Activated naive CD4-positive, alpha-beta T cell (primary cell): ENCODE measurements at places on chromosomes 12 and 14.

- DNase-seq = no peak
These were observed 33.2 kb upstream of the STRN3 start for GRCh38 chr14:31059152-31059924.

DNA sequence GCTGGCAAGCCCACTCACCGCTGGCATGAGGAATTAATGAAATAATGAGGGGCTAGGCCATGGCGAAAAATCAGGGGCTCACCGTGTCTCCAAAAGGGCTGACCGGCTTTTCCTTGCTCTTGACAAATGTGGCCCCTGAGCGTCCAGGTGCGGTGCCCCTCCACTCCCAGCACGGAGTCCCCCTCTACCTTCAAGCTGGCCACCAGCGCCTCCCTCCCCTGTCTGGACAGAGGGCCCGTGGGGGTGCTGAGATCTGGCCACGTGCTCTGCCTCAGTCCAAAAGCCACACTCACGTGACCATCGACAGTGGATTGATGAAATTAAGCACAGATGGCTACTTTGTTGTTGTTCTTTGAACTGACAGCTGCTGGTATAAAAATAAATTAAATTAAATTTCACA is 78.8 kb upstream of the BCL11B start:
- no peak for DNase-seq

GRCh38 chr14:69612014-69612782 is 802 bp downstream of the SUSD6 start:
- DNase-seq = peak; percentile 7

GRCh38 chr14:99703381-99703780 is 19.3 kb downstream of the CYP46A1 start:
- DNase-seq = no peak

DNA sequence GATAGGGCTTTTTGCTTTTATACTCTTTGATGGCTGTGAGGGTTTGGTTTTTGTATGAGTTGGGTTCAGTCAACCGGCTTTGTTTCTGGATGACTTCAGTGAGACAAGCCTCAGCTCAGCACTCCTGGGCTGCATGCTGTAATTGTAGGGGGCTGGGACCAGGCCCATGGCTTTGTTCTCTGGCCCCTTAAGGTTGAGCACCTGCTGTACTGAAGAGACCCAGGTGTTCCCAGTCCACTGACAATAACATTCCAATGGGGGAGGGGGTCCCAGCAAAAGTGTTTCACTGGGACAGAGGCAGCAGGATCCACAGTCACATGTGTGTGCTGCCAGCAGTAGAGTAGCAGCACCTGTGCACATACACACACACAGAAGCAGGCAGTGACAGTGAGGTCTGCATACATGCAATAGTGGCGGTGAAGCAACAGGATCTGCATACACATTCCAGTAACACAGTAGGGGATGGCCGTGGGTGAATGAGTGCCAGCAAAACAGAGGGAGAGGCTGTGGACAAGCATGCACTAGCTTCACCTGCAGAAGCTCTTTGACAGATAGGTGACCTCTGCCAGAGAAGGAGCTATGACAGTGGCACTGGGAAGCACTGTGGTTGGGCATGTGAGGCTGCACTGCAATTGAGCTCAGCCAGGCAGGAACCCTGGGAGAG is 240.4 kb downstream of the ASCL1 start:
- DNase-seq = no peak

GRCh38 chr14:56145965-56146364 is 27.8 kb downstream of the PELI2 start:
- DNase-seq = no peak

- no peak for DNase-seq
These were observed 27.5 kb downstream of the RIC8B start for GRCh38 chr12:106801830-106802533.

GRCh38 chr12:32344047-32344446 is 55.3 kb upstream of the FGD4 start:
- no peak for DNase-seq

DNA sequence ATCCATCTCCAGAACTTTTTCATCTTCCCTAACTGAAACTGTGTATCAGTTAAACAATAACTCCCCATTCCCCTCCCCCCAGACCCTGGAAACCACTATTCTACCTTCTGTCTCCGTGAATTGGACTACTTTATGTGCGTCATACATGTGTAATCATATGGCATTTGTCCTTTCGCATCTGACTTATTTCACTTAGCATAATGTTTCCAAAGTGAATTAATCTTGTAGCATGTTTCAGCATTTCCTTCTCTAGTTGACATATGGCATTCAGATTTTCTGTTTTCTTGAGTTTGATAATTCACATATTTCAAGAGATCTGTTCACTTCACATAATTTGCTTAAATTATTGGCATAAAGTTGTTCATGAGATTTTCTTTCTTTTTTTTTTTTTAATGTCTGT is 9.8 kb downstream of the CYP46A1 start:
- DNase-seq = no peak

- no peak for DNase-seq
These were observed 202.6 kb downstream of the ANO6 start for GRCh38 chr12:45418520-45418919.

GRCh38 chr14:90297876-90298629 is 33.7 kb downstream of the NRDE2 start:
- DNase-seq = no peak

DNA sequence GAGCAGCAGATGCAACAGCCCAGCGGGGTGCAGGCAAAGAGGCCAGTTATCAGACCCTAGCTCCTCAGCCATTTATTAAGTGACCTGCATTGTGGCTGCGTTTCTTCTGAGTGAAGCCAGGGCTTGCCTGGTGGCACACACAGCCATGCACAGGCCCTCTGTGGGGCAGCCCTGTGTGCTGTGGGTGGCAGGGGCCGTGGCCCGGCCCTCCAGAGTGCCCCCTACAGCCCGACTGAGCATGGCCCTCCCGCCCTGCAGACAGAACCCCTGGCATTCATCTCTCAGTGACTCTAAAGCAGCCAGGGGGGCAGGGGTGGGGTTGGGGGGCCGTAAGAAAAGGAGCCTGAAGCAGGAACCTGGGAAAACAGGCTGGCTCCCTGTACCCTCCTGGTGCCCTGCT is 226.0 kb upstream of the PWP1 start:
- no peak for DNase-seq

DNA sequence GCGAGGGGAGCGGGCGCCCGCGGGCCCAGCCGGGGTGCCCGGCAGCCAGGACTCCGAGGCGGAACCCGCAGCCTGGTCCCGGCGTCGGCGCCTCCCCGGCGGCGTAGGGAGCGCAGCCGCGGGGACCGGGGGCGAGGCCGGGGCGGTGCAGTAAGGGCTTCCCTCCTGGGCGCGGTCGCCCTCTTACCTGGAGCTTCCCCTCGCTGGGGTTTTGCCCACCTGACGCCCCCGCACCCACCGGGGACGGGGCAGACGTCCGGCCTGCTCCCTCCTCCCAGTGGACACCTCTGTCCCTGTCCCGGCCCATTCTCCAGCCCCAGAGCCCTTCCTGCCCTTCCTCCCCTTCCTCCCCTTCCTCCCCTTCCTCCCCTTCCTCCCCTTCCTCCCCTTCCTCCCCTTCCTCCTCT is 413 bp upstream of the TUBA1C start:
- no peak for DNase-seq

DNA sequence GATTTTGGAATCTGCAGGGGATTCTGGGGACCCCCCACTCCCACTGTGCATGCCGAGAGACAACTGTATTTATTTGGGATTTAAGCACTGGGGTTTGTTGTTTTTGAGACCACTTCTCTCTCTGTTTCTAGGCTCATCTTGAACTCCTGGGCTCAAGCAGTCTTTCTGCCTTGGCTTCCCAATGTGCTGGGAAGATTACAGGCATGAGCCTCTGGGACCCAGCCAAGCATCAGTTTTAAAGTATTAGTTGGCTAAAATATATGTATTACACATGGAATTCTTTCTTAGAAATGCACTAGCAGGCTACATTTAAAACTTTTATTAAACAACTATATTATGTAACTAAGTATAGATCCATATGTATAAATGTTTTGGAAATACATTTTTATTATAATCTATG is 78.3 kb downstream of the AEBP2 start:
- no peak for DNase-seq

GRCh38 chr14:42421377-42422078 is 814.9 kb downstream of the LRFN5 start:
- no peak for DNase-seq

GRCh38 chr14:69079188-69079742 is 73.7 kb downstream of the DCAF5 start:
- no peak for DNase-seq

GRCh38 chr14:36580856-36581831 is 1.3 kb downstream of the NKX2-8 start:
- DNase-seq = no peak

GRCh38 chr14:23447361-23448350 is 12.2 kb upstream of the MYH7 start:
- DNase-seq = no peak

GRCh38 chr12:12180136-12180535 is 86.7 kb downstream of the LRP6 start:
- DNase-seq = no peak

DNA sequence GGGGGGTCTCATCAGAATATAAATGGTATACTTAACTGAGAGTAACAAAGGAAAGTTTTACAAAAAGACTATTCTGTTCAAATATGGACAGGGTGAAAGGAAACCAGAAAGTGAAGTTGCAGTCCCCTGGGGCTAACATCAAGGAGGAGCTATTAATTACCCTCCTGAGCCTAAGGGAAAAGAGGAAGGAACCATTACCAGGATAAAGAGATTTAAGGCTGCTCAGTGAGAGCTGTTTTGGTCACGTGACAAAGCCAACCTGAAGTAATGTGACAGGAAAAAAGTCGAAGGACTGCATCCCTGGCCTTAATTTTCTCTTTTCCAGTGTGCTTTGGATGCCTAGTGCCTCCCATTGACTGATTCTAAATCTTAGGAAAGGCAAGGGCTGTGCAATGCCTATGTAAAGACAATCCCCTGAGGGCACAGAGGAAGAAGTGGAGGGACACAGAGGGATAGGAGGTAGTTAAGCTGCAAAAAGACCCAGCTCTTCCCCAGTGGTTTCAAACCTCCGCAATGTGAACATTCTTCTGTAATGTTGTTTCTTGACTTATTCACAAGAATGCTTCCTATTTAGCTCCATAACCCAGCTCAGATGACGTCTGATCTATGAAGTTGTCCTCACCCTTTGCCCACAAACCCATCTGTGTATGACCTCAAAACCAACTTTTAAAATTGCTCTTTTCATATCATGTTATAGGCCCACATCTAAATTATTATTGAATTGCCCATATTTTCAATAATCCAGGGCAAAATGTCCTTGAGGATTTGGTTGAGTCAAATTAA is 187.7 kb upstream of the DCN start:
- DNase-seq = no peak
